ENCODE measurements at places on chromosomes 12 and 14.

DNA sequence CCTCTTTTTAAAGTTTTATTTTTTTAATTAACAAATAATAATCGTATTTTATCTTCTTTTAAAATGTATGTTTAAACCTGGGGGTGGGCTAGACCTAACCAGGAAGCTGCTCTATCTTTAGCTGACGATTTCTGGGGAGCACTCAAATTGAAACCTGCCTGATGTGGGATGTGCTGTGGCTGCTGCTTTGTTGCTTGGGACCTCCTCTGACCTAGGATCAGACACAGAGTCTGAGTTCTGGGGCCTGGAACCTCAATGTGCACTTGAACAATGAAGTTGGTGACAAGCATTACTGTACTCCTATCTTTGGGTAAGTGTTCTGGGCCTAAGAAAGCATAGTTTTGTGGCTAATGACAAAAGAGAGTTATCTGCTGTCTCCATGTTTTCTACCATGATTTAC, 386.7 kb downstream of the DAD1 start:
- no peak for DNase-seq

GRCh38 chr14:89014569-89014850, 190.1 kb downstream of the TTC8 start:
- no peak for DNase-seq

- DNase-seq = peak; percentile 12
Measured at GRCh38 chr12:92041742-92042141, 103.9 kb downstream of the BTG1 start.

GRCh38 chr14:84128050-84128449, 1401.9 kb upstream of the FLRT2 start:
- DNase-seq = no peak

- no peak for DNase-seq
Measured at GRCh38 chr12:104742551-104743201, 215.4 kb downstream of the SLC41A2 start.

- DNase-seq = no peak
Measured at GRCh38 chr14:74457565-74457895, 31.5 kb upstream of the SYNDIG1L start.

GRCh38 chr12:93136253-93137055, 207.4 kb upstream of the EEA1 start:
- DNase-seq = no peak

DNA sequence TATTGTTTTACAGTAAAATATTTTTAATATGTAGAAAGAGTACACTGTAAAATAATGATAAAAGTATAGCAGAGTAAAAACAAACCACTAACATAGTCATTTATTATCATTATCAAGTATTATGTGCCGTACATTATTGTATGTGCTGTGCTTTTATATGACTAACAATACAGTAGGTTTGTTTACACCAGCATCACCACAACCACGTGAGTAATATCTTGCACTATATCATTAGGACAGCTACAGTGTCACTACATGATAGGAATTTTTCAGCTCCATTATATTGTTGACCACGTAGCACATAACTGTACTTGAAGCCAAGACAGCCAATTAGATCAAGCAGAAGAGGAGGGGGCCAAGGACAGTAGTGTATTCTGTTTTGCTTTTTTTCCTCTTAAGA, 415.4 kb downstream of the RAD51B start:
- no peak for DNase-seq

GRCh38 chr12:26798023-26798422, 35.0 kb downstream of the ITPR2 start:
- DNase-seq = no peak

DNA sequence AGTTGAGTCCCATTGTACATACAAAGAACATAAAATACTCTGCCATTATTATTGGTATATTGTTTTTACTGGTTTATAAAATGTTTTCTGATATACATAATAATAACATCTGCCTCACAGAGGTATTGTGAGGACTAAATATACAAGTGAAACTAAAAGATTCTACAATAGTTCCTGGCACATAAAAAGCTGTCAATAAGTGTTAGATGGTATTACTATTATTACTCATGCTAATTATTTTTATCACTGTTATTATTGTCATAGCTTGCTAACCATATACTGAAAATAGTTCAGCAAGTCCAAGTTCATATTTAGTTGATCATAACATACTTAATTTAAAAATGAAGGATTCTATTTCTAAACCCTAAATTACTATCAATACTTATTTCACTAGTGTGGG, 34.4 kb downstream of the BTG1 start:
- DNase-seq = no peak

DNA sequence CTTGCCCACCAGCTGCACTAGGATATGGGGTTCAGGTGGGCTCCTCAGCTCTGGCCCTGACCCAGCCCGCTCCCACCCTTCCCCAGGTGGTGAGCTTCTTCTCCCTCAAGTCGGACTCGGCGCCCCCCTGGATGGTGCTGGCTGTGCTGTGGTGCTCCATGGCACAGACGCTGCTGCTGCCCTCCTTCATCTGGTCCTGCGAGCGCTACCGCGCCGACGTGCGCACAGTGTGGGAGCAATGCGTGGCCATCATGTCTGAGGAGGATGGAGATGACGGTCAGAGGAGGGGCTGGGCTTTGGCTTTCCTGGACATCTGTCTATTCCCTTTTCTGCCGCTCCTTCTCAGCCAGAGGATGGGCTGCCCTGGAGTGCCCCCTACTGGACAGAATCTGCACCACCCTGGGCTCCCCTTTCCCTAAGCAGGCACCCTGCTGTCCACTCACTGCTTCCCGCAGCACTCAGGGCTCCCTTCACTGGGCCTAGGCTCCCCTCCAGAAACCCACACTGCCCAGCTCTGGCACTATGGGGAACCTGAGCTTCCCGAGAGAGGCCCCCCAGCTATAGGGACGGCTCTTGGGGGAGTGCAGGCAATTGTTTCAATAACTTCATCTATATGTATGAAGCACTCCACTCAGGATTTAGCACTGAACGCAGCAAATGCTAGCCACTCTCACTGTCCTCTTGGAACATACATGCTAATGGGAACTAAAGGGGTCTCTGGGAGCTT, 2.6 kb upstream of the P3H3 start:
- peak; percentile 76 for DNase-seq

DNA sequence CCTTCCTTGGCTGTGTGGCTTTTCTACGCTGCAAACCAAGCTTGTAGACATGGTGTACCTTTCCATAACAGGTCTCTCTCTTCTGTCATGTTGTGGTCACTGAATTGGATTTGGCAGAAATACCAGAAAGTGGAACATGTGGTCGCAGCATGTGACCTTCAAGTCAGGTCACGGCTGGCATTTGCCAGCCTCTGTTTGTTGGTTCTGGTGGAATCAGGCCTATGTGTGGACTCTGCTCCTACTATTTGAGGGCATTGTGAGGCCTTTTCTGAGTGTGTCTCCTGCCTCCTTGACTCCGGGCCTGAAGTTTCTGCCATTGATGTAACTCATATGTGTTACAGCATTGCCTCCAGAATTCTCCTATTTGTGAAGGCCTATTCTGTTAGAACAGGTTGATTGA, 116.7 kb downstream of the CACNA1C start:
- DNase-seq = no peak

GRCh38 chr14:94021001-94021400, 5.1 kb upstream of the OTUB2 start:
- no peak for DNase-seq

GRCh38 chr12:11891346-11891745, 179.4 kb upstream of the BCL2L14 start:
- no peak for DNase-seq

DNA sequence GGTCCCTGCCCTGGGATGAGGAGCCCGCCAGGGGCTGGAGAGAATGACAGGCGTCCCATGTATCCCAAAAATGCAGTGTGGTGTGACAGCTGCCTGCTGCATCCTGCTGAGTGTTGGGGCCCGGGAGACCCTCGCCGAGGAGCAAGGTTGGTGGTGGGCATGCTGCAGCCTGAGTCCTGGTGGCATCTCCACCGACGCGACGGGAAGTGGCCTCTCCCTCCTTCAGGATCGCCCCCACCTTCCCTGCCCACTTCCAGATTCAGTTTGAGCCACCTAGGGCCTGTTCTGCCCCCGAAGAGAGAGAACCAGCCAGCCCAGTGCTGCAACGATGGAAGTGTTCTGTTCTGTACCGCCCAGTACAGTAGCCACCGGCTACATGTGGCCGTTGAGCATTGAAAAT, 70.1 kb downstream of the TSPAN9 start:
- no peak for DNase-seq

- no peak for DNase-seq
Measured at GRCh38 chr12:9122091-9122609, 6.4 kb upstream of the A2M start.

DNA sequence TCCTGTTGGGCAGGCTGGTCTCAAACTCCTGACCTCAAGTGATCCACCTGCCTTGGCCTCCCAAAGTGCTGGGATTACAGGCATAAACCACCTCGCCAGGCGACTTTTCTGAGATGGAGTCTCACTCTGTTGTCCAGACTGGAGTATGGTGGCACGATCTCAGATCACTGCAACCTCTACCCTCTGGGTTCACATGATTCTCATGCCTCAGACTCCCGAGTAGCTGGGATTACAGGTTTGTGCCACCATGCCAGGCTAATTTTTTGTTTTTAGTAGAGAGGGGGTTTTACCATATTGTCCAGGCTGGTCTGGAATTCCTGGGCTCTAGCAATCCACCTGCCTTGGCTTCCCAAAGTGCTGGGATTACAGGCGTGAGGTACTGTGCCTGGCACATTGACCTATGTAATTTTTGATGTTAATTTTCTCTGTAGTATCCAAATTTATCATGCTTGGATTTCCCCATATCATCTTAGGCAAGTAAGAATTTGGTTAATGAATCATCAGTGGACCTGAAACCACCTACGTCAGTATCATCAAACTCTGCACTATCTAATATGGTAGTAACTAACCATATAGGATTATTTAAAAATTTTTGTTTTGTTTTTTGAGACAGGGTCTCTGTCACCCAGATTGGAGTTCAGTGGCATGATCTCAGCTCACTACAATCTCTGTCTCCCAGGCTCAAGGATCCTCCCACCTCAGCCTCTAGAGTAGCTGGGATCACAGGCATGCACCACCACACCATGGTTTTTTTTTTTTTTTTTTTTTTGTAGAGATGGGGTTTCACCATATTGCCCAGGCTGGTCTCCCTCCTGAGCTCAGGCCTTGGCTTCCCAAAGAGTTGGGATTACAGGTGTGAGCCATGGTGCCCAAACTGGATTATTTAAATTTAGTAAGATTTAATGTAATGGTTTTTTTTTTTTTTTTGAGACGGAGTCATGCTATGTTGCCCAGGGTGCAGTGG, 11.9 kb upstream of the ATP5F1B start:
- no peak for DNase-seq

GRCh38 chr14:23302290-23303225, at the start of gene PPP1R3E:
TSS of gene PPP1R3E (minus strand) at chr14:23302859. CDS start at chr14:23302576, 283 bp downstream.
- peak; percentile 68 for DNase-seq

GRCh38 chr12:1855241-1855640, 34.9 kb downstream of the LRTM2 start:
- no peak for DNase-seq

DNA sequence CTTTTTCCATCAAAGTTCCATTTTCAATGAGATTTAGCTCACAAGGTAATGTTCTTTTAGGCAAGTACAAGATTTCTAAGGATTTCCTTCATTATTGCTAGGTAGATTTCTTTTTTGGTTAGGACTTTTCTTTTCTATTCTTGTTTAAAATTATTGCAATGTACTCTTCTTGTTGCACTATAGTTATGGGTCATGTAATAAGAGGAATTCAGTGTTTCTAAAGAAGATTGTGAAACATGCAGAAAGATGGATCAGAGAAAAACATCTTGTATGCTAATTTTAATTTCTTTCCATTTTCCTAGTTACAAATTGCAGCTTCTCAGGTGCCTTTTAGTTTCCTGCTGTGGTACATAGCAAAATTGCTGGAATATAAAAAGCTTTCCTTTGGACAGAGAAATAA, 56.1 kb downstream of the BTG1 start:
- no peak for DNase-seq

DNA sequence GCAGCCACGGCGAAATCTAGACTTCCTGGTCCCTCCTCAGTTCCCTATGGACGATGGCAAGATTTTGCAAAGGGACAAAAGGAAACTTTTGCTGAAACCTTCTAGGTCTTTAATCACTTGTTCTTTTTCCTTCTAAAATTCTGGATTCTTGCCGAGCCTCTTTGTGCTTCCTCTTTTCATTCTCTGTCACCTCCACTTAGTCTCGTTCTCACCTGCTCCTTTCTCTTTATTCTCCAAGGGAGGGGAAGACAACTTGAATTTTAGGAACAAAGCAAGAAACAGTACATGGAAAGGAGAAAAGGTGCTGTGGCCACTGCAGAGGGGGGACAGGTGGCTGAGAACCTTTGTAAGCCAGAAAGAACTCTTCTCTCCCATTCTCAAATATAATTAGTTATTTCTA, 194.8 kb downstream of the CACNA1C start:
- DNase-seq = no peak

DNA sequence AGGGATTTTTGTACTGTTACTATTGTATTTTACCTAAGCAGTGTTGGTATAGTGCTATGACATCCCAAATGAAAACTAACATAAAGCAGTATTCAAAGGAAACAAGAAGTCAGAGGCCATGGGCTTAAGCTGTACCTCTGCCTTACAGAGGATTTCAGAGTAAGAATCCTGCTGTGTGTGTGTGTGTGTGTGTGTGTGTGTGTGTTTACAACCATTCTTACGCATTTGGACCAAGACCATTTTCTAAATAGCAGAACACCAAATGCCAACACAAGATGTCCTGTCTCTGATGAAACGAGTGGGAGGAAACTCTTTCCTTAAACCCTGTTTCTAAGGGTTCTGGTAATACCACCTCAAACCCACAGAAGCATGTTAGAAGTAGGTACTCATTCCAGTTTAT, 64.4 kb downstream of the PPP1R36 start:
- DNase-seq = no peak

GRCh38 chr12:58253663-58254062, 312.3 kb downstream of the ATP23 start:
- no peak for DNase-seq

DNA sequence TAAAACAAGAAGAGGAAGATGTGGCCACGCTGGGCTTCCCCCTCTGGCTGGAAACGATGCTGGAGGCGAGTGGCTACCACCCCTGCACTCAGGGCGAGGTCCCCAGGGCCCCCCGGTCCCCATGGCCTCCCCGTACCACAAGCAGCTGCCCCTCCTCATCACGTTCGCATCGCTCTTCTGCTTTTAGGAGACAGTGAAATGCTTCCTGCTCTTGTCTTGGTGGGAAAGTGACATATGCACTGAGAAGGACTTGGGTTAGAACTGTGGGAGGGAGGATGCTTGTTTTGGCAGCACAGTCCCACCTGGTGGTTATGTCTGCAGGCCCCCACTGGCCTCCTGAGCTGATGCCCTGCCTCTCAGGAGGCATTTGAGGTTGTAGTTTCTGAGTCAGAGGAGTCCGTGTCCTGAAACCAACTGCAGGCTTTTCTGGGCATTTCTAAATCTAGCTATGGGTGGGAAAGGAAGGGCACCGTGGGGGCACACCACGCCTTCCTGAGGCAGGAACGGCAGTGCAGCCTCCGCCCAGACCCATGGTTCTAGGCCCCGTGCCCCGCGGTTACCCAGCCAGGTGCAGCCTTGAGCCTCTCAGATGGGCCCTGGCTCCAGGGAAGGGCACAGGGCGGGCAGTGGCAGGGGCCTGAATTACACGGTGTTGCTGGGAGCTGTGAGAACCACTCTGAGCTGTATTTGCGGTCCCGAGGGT, 139.3 kb downstream of the ADGRD1 start:
- no peak for DNase-seq
